ENCODE measurements at places on chromosomes 7 and 10.

DNA sequence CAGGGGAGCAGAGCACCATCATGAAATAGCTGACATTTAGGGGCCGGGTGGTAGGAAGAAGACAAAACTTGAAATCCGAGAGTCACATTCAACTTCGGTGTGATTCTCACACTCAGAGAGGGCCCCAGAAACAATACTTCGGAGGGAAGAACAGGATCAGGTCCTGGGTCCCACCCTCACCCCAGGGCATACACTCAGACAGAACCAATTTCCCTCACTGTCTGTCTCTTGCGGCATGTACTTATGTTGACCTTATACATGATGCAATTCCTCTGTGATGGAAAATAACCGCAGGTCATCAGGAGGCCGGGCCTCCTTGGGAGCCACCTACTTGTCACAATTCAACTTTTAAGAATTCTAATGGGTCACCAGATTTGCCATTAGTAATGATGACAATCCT, 26.3 kb upstream of the HMX3 start:
- DNase-seq: no peak

DNA sequence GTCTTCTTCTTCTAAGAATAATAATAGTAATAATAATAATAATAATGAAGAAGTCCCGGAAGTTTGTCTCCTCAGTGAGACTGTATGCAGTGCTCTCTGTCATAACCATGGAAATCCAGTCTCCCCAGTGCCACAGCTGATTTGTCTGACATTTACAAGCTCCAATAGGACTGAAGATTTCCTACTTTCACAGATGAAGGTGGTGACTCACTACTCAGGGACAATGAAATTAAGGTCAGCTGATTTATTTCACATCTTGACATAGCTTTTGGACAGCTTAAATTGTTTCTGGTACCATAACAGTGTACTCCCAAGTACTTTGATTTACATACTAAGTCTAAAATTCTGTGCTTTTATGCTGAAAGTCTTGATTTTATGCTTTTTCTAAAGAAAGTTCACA, 6.9 kb downstream of the CELF2 start:
- no peak for DNase-seq

- no peak for DNase-seq
Measured at GRCh38 chr10:84077768-84078167, 61.5 kb upstream of the GHITM start.

DNA sequence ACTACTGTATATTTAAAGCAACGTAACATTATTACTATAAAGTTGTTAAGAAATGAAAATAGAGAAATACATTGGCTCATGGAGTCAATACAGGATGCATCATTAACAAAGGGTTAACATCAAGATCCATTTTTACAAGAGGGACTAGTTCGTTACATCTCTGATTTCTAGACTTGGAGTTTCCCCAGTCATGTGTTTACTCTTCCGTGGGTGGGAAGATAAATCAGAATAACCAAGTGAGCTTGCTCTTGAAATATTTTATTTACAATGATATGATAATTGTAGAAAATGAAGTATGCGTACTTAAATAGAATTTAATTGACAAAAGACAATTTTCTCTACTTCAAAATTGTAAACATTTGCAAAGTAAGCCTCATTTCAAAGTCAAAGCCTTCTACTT, 1.0 kb upstream of the PRKAR2B start:
- no peak for DNase-seq

- DNase-seq: no peak
Measured at GRCh38 chr7:134201569-134202261, 74.6 kb downstream of the LRGUK start.

- no peak for DNase-seq
Measured at GRCh38 chr7:18861514-18862118, 255.8 kb downstream of the TWIST1 start.

DNA sequence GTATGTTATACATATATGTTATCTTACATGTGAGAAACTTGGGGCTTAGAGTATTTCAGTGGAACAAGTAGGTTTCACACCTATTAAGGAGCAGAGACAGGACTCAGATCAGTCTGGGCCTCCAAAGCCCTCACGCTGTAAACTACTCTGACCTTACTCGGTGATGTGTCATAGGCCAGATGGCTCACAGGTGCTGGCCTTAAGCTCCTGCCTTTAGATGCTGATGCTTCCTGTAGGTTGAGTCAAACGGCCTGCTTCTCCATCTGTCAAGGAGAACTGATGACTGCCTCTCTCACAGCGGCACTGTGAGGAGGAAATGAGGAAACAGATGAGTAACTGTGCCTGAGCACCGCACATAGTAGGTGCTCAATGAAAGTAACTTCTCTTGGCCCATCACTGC, 312.6 kb upstream of the COBL start:
- DNase-seq: no peak

DNA sequence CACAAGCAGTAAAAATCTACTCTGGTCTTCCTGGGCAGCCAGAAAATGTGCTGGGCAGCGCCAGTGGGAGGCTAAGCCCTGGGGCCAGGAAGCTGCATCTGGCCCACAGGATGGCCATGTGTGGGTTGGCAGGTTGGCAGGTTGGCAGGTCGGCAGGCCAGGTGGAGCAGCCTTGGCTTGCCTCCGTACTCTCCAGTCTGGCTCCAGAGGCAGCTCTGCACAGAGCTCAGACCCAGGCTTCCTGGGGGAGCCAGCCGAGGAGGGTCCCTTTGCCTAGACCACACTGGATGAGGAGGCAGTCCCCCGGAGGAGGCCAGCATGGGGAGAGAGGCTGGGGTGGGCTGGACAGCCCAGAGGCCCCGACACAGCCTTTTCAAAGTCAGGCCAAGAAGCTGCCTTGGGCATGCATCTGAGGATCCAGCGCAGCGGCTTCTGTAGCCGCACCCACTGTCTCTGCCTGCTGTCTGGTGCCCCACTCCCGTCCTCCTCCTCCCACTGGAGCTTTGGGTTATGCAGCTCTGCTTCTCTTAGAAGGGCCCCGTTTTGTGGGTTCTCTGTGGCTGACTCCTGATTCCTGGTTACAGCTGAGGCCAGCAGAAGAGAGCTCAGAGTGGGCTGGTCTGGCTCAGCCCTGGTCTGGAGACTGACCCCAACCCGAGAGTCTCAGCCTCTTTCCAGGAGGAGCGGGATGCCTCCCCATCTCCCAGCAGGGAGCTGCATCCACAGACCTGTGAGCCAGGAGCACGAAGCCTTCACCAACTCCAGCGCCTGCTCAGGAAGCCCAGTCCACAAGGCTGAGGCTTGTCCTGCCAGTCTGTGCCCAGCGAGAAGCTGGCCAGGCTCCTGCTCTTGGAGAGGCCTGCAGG, 44.6 kb downstream of the CFAP46 start:
- no peak for DNase-seq

GRCh38 chr7:132290021-132290420, 286.2 kb downstream of the PLXNA4 start:
- no peak for DNase-seq

- DNase-seq: no peak
Measured at GRCh38 chr7:36473454-36474282, 84.0 kb downstream of the ANLN start.

GRCh38 chr7:158695726-158696452, 8.7 kb downstream of the NCAPG2 start:
- peak; percentile 61 for DNase-seq

GRCh38 chr7:150401424-150401790, 22.3 kb downstream of the ZNF775 start:
- no peak for DNase-seq

DNA sequence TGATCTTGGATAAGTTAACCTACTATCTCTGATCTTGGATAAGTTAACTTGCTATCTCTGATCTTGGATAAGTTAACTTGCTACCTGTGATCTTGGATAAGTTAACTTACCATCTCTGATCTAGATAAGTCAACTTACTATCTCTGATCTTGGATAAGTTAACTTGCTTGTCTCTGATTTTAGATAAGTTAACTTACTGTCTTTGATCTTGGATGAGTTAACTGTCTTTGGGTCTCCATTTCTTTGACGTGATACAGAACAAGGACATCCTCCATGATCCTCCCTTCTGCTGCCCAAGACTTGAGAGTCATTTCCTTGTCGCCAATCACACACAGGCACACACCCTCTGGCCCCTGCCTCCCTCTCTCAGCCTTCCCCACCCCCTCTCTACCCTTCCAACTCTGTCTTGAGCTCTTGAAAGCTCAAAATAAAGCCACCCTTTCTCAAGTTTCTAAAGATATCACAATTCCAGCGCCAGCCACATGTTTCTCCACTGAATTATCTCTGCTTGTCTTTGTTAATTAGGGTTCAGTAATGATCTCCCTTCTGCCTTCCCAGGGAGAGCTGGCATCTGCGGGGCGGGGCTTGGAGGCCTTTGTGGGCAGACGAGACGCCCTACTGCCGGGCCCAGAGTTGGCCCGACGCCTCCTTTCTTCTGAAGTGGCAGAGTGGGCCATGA, 85.1 kb upstream of the GTF2I start:
- no peak for DNase-seq

All from astrocyte of the cerebellum (primary cell).